Mammary epithelial cell (primary cell): ENCODE measurements at places on chromosomes 4 and X. TPM values are rescaled to one million over a fixed set of nuclear protein-coding genes. Genes with fewer than 3 reads are reported as not detected.

PSAPL1 gene
- total RNA-seq: under 0.01 TPM

NAA11 gene
- not detected in 2 replicates for total RNA-seq

FGF16 gene
- not detected for total RNA-seq

DCLK2 gene
- total RNA-seq: not detected in 2 replicates

PLAC1 gene
- total RNA-seq: 0.42 and 0.83 TPM in 2 replicates

FAM241A gene
- total RNA-seq: 8.1 and 8.7 TPM in 2 replicates

INTS6L gene
- total RNA-seq: 10.0 and 13.5 TPM in 2 replicates

CXCL13 gene
- total RNA-seq: not detected

PAGE5 gene
- not detected for total RNA-seq

FAM184B gene
- total RNA-seq: 0.05 TPM in 1 of 2 replicates, not detected in the other

ANXA10 gene
- not detected for total RNA-seq

XPNPEP2 gene
- total RNA-seq: not detected

TENM3 gene
- total RNA-seq: 47.1 and 54.9 TPM in 2 replicates

CLDN22 gene
- not detected in 2 replicates for total RNA-seq

SPIN2B gene
- 9.8 TPM for total RNA-seq

FGF13 gene
- total RNA-seq: 1.3 TPM

PDZD4 gene
- total RNA-seq: 0.33 TPM

TMPRSS11A gene
- total RNA-seq: not detected in 2 replicates

SMIM20 gene
- 17.3 TPM for total RNA-seq

DMP1 gene
- total RNA-seq: not detected in 2 replicates

VEGFC gene
- 9.0 TPM for total RNA-seq

FAM47E gene
- total RNA-seq: 0.80 and 0.99 TPM in 2 replicates
